ENCODE measurements at places on chromosomes 4 and X. TPM values are rescaled to one million over a fixed set of nuclear protein-coding genes. Genes with fewer than 3 reads are reported as not detected.
A peak's percentile ranks its signal among the peaks of the same experiment; 100 is the strongest.

GRCh38 chrX:50000937-50001542, 78.6 kb downstream of the CLCN5 start:
- no peak for DNase-seq

Gene GAGE1
- not detected for total RNA-seq

GRCh38 chr4:54095110-54095825, 4.7 kb upstream of the GSX2 start:
- no peak for DNase-seq

DNA sequence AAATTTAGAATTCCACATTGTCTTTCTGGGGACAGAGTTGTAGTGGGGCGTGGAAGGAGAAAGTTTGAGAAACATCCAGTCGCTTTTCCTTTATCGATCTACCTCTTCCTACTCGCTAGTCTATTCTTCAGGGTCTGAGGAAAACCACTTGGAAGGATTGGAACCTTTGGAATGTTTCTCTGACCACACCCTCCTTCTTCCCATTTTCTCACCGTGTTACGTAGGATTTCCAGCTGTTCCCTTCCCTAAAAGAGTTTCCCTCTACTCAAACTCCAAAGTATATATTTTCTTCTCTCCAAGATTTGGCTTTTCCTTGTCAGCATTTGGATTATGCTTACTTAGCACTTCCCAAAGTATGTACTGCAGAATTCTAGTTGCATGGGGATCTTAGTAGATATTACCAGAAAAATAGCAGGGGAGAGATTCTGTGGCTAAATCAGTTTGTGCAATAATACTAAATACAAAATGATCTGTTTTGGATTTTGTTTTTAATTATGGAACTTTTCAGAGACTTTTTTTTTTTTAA, 4.9 kb downstream of the ENPEP start:
- no peak for DNase-seq

GRCh38 chr4:10020106-10020505, 1.2 kb downstream of the SLC2A9 start:
- no peak for DNase-seq

DNA sequence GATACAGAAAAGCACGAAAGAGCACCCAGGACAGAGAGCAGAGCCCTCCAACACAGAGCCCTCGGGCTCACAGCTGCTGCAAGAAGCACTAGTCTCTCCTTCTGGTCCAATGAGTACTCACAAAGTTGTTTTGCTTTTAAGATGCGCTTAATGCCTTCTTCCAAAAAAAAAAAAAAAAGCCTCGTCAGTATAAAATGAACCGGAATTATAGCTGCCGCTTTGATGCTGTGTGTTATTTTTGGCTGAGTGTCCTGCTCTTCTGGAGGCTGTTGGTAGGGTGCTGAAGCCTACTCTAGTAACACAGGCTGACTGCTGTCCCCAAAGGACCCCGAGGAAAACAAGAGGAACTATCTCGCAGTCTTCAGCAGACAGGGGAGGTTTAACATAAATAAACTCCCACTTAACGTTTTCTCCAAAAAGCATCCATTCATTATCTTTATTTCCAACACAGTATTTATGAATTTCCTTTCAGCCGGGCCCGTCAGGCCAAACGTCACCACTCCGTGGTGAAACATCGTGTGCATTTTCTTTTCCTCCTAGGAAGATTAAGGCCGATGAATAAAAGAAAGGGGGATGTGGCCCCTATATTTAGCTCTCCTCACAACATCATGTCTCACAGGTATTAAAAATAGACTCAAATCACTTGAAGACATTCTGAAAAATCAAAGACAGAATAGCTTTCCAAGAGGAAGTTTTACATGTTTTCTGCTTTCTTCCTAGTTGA, 213.7 kb upstream of the PPARGC1A start:
- no peak for DNase-seq

DNA sequence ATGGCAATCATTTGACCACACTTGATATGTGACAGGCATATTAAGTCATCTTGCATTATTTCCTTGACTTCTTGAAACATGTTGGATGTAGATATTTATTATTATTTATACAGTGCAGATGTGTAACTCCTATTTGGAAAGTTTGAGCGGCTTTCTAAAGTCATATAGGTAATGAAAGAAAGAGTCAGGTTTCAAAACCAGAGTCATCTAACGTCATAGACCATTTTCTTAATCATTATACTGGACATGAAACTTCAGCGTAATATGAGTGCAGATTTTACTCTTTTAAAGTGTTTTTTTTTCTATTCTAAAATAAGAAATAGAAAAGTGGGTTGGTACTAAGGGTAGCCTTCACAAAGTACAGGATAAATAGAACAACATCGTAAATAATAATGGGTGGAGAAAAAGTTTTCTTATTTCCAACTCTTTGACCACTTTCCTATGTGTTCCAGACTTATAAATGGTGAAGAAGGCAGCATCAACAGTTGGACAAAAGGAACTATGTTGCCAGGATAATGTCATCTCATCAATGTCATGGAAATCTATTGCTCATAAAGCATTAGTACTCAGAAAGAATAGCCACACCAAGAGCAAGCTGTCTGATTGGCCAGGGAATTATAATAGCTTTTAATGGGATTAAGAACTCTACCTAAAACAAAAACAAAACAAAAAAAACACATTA, 108.0 kb upstream of the PCDH18 start:
- no peak for DNase-seq

- no peak for DNase-seq
Observed at GRCh38 chr4:93373893-93374860, 454.4 kb upstream of the ATOH1 start.

DNA sequence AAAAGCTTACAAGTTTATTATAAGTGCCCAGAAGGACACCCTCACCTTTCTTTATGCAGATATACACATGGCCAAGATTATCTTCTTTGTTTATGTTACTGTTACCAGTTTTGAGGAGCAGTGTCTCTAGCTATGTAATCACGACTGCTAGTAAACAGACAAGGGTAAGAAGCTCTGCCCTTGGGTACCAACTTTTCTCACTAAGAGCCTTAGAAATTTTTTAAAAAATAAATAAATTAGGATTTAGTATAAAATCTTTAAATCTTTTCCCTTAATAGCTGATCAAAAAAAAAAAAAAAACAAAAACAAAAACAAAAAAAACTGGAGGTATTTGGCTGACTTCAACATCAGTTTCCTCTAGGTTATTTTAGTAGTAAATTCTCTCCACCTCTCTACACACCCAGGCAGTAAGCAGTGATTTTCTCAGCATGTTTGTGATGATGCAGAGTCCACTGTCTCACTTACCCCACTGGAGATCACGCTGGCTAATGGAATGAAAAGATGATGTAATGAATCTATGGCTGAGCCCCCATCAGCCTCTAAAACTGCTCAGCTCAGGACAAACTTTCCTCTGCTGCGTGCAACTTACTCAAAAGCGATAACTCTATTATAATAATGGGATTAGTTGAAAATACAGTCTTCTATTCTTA, 125.9 kb downstream of the FRYL start:
- DNase-seq = no peak

- no peak for DNase-seq
Observed at GRCh38 chr4:183821076-183821853, 83.8 kb upstream of the STOX2 start.

Gene BTK
- 9.0 TPM for total RNA-seq

- DNase-seq = no peak
Observed at GRCh38 chr4:33989820-33990443, 2254.4 kb downstream of the ARAP2 start.

GRCh38 chr4:138678985-138679746, 336.4 kb upstream of the NOCT start:
- no peak for DNase-seq

DNA sequence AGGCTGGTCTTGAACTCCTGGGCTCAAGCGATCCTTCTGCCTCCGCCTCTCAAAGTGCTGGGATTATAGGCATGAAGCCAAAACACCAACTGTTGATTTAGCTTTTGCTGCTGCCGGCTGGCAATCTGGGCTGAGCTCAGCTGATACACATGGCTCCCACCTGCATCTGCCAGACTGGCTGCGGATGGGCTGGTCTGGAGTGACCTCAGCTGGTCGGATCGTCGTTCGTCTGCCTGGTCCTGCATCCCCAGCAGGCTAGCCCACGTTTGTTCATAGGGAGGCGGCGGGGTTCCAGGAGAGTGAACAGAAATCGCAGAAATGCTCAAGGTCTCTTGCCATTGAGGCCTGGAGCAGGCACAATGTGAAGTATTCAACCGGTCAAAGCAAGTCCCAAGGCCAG, 74.4 kb upstream of the DDX3X start:
- no peak for DNase-seq

DNA sequence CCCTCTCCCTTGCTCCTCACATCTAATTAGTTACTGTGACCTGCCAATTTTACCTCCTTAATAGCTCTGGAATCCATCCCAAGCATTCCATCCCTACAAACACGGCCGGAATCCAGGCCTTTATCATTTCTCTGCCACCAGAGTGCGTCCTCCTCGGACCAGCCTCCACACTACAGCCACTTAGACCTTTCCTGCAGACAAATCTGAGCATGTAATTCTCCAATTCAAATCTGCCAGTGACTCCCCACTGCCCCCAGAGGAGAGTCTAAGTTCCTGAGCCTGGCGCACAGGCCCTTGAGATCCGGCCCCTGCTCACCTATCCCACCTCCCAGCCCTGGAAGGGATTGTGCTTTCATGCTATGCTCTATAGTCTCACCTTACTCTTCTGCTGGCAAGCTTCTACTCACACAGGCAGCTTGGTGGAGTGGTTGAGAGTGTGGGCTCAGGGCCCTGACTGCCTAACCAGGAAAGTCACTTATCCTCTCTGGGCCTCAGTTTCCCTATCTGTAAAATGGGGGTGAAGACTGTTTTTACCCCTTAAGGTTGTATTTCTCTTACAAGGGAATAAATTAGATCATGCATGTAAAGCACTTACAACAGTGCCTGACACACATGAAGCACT, 31.2 kb downstream of the PJA1 start:
- no peak for DNase-seq

GRCh38 chrX:16469870-16470269, 180.1 kb upstream of the S100G start:
- DNase-seq = no peak

Gene VSIG4
- total RNA-seq = 0.32 TPM

Gene XG
- not detected for total RNA-seq

GRCh38 chrX:143536176-143536575, 18.9 kb upstream of the SPANXN3 start:
- no peak for DNase-seq

DNA sequence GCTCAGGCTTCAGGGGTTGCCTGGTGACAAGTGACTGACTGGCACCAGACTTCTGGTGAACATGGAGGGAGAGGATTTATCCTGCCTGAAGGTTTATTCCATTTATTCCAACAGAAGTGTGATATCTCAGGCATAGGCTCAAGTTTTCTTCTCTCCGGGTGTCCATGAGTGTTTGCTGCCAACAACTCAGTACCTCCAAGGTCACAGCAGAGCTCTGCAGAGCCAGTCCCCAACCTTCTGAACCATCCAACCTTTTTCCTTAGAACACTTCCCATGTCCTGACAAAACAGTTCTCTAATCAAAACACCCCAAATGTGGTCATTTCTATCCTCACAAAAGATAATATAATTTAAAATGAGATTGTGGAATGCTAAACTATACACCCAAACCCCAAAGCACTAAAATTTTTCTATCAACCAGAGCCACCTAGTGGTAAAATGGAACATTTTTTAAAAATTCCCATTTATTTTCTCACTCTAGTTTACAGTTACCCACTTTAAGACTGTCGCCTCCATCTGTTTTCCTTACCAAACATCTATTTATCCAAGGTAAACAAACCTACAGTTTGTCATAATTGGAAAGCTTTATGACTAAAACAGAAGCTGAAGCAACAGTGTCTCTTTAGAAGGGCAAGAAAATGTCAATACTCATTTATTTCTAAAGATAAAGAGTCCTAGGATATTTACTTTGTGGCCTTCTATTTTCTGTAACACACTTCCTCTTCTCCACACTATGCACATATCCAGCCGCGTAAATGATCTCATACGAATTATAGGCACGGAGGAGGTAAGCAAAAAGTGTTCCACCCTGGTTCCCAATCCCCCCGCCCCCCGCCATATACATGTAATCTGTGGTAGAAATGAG, 39.5 kb downstream of the TMEM154 start:
- DNase-seq = peak; percentile 51

GRCh38 chr4:10312568-10312967, 144.7 kb downstream of the ZNF518B start:
- no peak for DNase-seq

GRCh38 chr4:169210504-169211118, 60.1 kb downstream of the SH3RF1 start:
- no peak for DNase-seq

Gene GRID2
- not detected for total RNA-seq

DNA sequence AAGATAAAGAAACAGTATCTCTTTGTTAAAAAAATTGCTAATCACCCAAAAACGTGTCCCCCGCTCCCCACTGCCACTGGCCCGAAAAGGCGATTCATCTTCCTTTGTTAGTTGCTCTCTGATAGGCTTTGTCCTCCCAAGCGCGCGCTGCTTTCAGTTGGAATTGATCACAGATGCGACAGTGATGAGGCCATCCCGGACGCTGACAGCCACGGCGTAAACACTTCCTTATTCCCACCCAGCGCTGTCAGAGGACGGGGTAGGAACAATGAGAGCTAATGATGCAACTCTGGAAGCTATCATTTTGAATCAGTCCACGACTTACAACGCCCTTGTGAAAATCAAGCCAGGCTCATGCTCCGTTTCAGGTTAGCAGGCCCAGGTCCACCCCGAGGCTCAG, 21.4 kb downstream of the SOD3 start:
- no peak for DNase-seq

DNA sequence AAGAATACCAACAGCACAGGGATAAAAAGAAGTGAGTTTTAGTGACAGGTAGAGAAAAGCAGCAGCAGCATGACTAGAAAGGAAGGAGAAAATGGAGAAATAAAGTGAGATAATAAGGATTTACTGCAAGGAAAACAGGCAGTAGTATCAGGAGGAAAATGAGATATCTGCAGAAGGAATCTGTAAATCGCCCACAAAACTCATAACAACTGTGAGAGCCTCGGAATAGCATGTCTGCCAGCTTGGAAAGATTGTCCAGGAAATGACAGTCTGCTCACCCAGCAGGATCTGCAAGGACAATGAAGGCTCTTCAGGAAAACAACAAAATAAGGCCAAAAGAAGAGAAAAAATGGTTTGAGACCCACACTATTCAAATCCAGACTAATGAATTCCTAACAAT, 47.4 kb downstream of the CXXC4 start:
- no peak for DNase-seq

GRCh38 chr4:6449335-6449734, 23.1 kb downstream of the PPP2R2C start:
- DNase-seq = no peak

GRCh38 chrX:105945266-105945665, 93.3 kb downstream of the SERPINA7 start:
- no peak for DNase-seq

GRCh38 chrX:150429594-150429993, 66.5 kb downstream of the MAMLD1 start:
- DNase-seq = no peak

Gene TSC22D3
- 1,053 TPM for total RNA-seq
